ENCODE measurements at places on chromosomes 6 and 20. TPM values are rescaled to one million over a fixed set of nuclear protein-coding genes. Genes with fewer than 3 reads are reported as not detected.

GRCh38 chr20:4973330-4974097 lies 27.8 kb downstream of the SLC23A2 start:
- no peaks in the 10 kb centered on the region for H3K27me3 ChIP-seq
- peaks cover 17% of the 10 kb centered on the region for H3K36me3 ChIP-seq
- H3K4me3 ChIP-seq, result peak overlapping the region; percentile 38
- H3K4me1 ChIP-seq, result peaks cover 24% of the 10 kb centered on the region

The MYO6 gene
- total RNA-seq, result 62.7 TPM

DNA sequence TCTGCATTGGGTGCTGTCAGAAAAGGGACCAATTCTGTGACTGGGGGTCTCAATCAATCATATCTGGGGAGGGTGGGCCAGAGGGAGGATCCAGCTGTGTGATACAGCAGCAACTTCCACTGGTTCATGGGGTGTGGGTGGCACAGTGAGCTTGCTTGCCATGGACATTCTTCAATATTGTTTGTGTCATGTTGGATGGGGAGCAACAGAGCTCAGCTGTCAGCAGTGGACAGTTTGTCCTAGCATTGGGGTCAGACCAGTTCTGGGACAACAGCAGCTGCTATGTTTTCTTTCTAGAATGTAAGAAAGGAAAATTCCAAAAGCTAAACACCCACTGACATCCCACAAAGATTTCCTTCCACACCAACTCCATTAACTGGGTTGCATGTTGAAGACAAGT lies 221.9 kb upstream of the CDH4 start:
- no peak overlapping the region for H3K27ac ChIP-seq
- no peak for DNase-seq
- no peaks in the 10 kb centered on the region for H3K4me1 ChIP-seq
- H3K36me3 ChIP-seq, result no peaks in the 10 kb centered on the region
- no peaks in the 10 kb centered on the region for H3K27me3 ChIP-seq
- no peak overlapping the region for H3K4me3 ChIP-seq

The PTPN1 gene
- 78.2 TPM for total RNA-seq

The SLC25A27 gene
- total RNA-seq, result 19.1 TPM
